ENCODE measurements at places on chromosomes 2 and 18.

DNA sequence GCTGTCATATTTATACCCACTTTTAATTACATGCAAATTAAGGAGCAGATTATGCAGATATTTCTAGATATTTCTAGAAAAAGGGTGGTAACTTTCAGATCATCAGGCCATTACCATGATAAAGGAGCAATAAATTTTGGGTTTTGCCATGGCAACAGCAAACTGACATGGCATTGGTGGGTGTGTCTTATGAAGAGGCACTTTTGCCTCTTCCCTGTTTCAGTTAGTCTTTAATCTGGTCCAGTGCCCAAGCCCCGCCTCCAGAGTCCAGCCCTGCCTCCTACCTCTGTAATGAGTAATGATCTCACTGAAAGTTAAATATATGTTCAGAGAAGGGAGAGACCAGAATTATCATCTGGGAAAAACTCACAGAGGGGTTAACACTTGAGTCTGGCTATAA lies 124.8 kb downstream of the SCG2 start:
- DNase-seq, result no peak

GRCh38 chr2:228447266-228447915 lies 265.9 kb upstream of the SPHKAP start:
- DNase-seq, result no peak

GRCh38 chr18:21366896-21367295 lies 124.9 kb downstream of the GREB1L start:
- DNase-seq, result no peak

DNA sequence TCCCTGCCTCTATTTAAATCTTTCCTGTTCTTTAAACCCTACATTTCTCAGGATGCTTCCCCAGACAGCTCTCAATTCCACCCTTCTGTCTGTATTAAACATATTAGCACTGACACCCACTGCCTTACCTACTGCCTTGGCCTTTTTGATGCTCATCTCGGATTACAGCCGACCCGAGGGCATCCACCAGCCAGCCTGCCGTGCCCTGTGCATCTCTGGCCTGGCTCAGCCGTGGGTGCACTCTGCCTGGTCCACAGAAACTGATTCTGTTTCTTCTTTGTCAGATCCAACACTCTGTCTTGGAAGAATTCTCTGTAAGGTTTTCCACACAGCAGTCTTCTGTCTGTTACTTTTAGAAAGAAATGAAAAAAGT lies 27.2 kb downstream of the TANC1 start:
- no peak for DNase-seq

DNA sequence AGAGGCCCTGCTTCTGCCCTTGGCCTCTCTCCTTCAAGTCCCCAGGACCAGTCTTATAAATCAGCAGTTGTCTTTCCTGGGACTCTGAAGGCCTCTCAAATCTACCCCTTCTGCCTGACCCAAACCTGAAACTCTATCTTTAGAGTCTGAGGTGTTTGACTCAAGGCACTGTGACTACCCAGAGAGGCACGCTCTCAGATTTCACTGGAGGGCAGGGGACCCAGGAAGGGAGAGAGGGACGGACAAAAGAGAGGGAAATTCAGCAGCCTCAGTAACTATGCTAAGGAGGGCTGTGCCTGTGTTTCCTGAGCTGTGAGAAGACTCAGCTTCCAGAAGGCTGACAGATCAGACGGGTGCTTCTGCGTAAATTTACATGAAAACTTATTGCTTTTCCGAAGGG lies 217.8 kb downstream of the HAUS1 start:
- no peak for DNase-seq

DNA sequence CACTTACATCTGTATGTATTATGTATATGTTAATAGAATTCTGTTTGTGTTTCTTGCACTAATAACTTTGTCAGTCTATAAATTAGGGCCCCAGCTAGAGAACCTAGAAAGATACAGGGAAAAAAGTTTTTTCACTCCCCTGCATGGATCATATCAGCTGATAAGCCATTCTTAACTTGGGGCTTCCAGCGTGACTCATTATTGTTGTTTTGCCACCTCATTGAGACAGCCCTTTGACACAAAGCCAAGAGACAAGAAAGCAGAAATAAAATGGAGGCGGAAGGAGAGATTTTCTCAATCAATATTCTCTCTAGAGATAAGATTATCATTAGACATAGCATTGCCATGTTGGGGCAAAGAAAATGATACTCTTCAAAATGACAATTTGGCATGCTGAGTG lies 93.4 kb downstream of the AKAIN1 start:
- no peak for DNase-seq

- DNase-seq, result no peak
Measured at GRCh38 chr2:1605102-1606045, 138.9 kb downstream of the PXDN start.

DNA sequence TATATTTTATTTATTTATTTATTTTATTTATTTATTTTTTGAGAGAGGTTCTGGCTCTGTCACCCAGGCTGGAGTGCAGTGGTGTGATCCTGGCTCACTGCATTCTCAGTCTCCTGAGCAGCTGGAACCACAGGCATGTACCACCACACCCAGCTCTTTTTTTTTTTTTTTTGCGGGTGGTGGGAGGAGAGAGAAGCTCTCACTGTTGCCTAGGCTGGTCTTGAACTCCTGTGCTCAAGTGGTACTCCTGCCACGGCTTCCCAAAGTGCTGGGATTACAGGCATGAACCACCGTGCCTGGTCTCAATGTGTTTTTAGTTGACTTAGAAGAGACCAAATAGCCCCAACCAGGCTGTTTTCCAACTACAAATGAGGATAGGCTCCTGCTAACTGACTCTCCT lies 80.7 kb downstream of the PDCL3 start:
- DNase-seq, result no peak

DNA sequence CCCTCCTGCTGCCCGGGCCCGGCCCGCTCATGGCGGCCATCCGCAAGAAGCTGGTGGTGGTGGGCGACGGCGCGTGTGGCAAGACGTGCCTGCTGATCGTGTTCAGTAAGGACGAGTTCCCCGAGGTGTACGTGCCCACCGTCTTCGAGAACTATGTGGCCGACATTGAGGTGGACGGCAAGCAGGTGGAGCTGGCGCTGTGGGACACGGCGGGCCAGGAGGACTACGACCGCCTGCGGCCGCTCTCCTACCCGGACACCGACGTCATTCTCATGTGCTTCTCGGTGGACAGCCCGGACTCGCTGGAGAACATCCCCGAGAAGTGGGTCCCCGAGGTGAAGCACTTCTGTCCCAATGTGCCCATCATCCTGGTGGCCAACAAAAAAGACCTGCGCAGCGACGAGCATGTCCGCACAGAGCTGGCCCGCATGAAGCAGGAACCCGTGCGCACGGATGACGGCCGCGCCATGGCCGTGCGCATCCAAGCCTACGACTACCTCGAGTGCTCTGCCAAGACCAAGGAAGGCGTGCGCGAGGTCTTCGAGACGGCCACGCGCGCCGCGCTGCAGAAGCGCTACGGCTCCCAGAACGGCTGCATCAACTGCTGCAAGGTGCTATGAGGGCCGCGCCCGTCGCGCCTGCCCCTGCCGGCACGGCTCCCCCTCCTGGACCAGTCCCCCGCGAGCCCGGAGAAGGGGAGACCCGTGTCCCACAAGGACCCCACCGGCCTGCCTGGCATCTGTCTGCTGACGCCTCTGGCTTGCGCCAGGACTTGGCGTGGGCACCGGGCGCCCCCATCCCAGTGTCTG lies 767 bp downstream of the RHOB start:
- peak; percentile 48 for DNase-seq

DNA sequence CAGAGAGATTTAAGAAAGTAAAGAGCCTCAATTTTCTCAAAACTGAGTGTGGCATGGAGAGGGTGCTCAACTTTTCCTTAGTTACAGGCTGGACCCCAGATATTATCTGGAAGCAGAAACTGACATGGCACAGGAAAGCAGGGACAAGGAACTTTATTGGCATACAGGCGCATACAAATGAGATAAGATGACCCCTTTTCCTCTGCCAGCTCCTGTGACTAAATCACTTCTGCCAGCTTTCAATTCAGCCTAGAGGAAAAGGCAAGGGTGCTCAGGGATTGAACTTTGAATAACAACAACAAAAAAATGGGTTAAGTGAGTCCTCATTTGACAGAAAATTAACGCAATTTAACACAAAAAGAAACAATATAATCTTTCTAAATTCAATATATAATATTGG lies 262.9 kb downstream of the CD226 start:
- no peak for DNase-seq

DNA sequence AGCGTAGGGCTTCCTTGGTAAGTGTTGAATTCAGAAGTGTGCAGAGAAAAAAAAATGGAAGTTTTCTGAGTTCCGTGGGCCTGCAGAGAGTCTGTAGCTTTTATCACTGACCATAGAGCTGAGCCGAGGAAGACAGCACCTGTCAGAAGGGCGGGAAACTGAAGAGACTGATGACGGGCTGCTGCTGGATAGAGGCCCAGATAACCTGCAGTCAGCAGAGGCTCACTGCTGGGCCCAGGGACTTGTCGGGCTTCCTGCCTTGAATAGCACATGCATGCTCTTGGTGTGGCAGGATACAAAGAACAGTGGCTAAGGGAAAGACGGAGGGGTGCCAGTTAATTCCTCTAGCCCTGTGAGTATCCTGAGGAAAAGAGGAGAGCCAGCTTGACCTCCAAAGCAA lies 166.4 kb downstream of the MGAT5 start:
- no peak for DNase-seq

DNA sequence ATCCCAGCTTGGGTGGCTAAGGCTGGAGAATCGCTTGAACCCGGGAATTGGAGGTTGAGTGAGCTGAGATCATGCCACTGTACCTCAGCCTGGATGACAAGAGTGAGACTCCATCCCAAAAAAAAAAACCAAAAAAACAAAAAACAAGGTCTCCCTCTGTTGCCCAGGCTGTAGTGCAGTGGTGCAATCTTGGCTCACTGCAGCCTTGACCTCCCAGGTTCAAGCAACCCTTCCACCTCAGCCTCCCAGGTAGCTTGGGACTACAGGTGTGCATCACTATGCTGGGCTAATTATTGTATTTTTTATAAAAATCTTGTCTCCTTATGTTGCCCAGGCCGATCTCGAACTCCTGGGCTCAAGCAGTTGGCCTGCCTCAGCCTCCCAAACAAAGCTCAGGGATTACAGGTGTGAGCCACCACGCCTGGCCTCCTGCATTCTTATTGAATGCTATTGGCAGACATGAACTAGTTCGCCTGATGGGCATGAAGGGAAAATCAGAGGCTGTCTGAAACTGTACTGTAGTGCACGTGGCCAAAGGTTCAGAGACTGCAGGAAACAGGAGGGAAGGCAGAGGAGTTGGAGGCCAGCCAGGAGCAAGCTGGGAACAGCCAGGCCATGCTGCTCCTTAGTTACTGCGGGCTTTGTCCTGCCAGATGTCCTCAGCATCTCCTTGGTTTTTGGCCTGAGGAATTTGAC lies 16.0 kb upstream of the ASXL2 start:
- no peak for DNase-seq

GRCh38 chr2:96308248-96308647 lies 2.9 kb upstream of the SNRNP200 start:
- no peak for DNase-seq

DNA sequence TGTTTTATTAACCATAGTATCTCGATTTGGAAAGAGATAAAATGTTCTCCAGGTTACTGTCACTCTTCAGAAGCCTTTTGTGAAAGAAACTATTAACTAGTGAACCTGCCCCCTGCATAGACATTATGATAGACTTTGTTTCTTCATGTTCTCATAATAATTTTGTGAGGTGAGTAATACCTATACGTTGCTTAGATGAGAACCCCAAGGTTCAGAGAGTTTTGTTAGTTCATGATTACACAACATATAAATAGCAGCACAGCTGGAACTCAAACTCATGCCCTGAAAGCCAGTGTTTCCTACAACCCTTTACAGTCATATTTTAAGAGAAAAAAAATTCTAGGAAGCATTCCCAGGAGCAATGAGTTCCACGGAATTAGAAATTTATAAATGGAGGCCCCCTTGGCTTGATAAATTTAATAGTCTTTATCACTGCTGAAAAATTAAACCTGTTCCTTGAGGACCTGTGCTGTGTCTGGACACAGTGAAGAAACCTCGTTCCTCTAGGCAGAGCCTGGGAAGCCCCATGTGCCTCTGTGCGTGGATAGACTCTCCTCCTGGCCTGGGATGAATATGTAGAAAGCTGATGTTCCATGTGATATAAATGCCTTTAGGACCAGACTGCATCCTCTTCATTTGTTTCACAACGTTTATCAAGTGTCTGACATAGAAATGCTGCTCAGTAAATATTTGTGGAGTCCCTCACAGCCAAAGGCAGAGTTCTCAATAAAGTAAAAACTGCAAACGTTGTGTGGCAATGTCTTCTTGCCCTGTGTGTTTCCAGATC lies 1257.0 kb upstream of the GYPC start:
- no peak for DNase-seq

GRCh38 chr2:121090088-121090715 lies 194.8 kb downstream of the TFCP2L1 start:
- DNase-seq, result no peak

- DNase-seq, result no peak
Measured at GRCh38 chr2:98464772-98465310, 20.2 kb downstream of the INPP4A start.

- DNase-seq, result no peak
Measured at GRCh38 chr2:201707753-201708152, 9.3 kb upstream of the MPP4 start.

DNA sequence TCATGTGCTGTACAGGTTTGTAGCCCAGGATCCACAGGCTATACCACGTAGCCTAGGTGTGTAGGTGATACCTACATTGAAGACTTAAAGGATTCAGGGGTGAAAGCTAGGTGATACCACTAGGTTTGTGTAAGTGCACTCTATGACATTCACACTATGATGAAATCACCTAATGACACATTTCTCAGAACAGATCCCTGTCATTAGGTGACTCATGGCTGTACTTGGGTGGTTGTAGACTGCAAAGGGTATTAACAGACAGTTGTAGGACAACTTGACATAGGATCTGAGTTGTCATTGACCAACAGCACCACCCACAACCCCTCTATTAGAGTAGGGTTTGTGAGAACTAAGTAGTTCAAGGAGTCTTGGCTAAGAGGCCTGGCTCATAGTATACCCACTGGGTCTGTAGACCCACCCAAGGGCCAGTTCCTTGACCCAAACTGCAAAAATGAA lies 27.7 kb upstream of the SMCHD1 start:
- DNase-seq, result no peak

DNA sequence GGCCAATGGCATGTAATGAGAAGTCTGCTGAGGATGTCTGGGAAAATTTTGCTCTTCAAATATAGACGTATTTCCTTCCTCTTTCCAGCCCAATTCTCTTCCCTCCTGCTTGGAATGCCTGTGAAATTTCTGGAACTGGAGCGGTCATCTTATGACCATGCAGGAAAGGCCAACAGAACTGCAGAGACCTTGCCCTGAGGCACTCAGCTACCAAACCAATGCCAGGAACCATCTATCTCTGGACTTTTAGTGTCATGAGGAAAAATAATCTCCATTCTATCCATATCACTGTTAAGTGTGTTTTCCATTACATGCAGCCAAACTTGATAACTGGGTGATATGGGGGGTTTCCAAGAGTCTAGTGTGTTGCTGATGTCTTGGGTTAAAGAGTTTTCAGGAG lies 363.7 kb downstream of the SLC4A3 start:
- no peak for DNase-seq

DNA sequence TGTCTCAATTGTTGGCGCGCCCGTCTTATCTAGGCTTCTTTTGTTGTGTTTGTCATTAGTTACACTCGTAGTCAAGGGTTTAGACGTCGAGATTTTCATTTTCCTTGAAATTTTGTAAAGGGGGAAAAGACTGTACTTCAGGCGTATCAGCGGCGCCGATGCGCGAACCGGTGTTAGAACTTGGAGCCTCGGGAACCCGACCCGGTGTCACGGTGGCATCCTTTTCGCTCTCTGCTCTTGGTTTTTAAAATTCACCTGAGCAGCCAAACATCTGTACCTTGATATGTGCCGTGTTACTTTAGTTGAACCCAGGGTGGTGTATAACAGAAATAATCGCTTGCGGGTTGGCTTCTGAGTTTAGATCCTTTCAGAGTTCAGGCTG lies 643 bp downstream of the RMC1 start:
- no peak for DNase-seq

All from tibial artery (tissue), 4 donors.